Midbrain (tissue), 1 donor: ENCODE measurements at places on chromosomes 1 and 21.
A peak's percentile ranks its signal among the peaks of the same experiment; 100 is the strongest.

- no peak for DNase-seq
Measured at GRCh38 chr1:182259968-182260367, 131.6 kb downstream of the GLUL start.

GRCh38 chr1:213987422-213987926, 299 bp upstream of the PROX1 start:
- peak; percentile 60 for DNase-seq

GRCh38 chr1:51000160-51000559, 30.1 kb downstream of the CDKN2C start:
- no peak for DNase-seq

DNA sequence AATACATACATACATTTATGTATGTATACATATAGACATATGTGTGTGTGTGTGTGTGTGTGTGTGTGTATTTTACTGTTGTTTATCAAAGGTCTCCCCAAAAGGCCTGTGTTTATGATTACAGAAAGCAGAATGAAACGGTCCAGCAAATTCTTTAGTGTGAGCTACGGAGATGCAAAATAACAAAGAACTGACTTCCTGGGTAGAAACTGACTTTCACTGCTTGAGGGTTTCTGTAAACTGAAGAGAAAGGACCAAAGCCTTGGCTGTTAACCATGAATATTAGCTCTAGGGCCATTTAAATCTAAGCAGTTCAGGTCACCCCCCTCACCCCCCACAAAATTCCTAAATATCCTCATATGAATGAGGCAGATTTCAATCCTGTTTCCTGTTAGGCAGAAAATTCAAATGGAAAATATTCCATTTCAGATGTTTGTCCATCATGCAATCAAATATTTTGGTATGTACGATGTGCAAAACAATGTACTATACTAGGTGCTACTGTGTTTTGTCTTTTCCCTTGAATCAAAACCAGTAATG, 213.2 kb downstream of the TGFB2 start:
- no peak for DNase-seq

DNA sequence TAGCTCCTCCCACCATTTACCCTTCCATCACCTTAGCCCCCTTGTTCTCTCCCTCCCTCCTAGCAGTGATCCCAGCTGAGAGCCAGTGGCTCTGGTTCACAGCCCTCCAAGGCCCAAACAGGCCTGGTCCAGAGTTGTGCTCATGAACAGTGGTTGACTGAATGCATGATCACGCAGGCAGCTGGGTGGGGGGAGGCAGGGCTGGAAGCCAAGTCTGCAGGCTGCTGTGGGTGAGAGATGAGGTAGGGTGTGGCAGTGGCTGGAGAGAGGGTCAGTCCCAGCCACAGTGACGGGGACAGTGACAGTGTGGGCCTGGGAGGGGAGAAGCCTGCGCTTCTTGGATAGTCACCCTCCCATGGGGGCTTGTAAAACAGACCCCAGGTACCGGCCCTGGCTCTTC, 22.2 kb downstream of the EPHA8 start:
- no peak for DNase-seq

DNA sequence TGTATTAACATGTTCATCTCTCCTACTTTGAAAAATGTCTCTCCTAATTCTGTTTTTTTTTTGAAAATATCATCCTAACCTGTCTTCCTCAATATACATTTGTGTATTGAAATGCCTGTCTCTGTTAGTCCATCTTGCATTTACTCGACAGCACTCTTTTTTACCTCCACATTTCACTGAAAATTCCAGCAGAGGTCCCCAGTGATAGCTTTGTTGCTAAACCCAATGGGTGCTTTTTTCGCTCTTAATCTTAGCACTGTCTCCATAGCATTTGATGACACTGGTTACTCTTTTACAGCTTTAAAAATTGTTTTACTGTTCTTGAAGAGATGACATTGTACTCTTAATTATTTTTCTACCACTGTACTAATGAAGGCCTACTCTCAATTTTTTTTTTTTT, 10.8 kb downstream of the OSBPL9 start:
- peak; percentile 43 for DNase-seq

DNA sequence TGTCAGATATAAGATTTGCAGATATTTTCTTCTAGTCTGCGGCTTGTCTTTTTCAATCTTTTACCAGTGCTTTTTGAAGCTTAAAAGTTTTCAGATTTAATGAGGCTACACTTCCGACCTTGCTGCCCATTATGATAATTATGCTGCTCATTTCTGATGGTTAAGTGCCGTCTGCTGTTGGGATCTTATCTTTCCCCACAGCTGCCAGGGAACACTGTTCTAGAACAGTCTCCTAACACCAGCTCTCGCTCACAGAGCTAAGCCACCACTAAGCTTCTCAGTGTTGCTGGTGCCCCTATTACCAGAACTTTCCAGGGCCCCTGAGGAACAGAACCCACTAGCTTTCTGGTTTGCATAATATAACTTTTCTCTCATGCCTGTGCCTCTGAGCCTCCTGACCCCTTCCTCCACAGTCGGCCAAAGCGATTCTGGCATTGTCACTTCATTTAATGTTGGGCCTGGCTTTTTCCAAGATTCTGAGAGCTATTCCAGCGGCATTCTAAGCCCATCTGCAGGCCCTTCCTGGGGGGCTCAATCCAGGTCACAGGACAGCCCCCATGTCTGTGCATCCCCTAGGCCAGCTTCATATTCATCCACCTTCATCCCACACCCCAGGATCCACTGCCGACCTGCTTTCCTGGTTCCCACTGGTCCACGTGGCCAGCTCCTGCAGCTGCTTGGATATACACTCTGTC, 237.0 kb downstream of the PTPRU start:
- DNase-seq = no peak

DNA sequence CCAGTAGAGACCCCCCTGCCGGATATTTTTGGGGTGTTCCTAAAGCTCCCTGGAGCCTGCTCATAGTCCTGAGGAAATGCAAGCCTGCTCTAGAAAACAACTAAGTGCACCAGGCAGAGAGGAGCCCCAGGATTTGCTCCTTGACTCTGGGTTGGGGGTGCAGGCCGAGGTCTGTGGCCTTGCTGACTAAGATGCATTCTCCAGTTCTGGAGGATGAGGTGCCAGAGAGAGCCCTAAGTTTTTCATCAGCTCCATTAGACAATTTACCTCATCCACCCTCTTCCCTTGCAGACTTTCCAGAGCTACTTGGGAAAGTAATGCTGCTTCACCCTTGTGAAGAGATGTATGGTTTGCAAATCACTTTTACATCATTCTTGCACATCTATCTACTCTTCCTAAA, 9.1 kb downstream of the TUFT1 start:
- no peak for DNase-seq

GRCh38 chr1:59340411-59341307, 43.8 kb downstream of the FGGY start:
- DNase-seq = no peak

DNA sequence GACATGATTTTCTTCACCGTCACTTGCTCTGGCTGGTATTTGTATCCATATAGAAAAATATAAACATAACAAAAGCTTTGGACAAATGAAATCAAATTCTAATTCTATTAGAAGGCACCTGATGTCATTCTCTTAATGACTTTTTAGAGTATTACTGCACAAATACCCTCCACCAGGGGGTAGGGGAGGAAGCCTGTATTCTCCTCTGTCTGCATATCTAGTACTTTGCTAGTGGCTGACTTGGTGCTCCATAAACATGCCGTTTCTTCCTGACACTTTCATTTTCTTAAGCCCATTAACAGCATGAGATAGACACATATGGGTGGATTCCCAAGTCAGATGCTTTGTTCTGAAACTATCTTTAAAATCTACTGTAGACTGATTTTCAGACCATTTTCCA, 20.6 kb upstream of the KCNJ15 start:
- DNase-seq = no peak

GRCh38 chr1:181630838-181631237, 147.5 kb downstream of the CACNA1E start:
- DNase-seq = no peak

DNA sequence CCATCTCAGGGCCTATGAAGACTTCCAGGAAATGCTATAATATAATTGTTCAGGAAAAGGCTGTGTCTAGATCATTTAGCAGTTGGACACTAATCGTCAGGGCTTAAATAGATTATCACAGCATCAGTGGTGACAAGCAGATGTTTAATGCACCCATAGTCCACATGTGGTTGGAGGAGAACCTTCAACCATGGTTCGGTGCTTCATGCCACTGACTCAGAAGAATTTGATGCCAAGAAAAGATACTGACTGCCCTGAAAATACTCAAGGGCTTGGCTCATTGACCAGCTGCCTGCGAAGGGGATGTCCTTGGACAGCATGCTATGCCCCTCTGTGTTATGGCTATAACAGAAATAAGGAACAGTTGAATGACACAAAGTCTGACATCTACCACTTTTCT, 175.7 kb downstream of the HHIPL2 start:
- DNase-seq = no peak

DNA sequence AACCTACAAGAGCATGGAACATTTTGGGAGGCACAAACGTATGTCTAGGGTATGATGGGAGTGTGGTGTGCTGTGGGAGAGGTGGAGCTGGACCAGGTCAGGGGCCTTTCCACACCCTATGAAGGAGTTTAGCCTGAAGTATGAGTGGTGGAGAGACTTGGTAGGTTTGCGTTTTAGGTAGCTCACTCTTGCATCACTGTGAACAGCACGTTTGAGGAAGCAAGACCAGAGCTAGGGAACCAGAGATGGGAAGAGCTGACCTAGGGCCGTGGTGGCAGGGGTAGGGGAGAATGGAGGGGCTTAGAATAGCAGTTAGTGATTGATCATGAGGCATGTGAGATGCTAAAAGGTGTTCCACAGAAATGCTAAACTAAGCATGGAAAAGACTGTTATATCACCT, 25.1 kb upstream of the ZFP69B start:
- DNase-seq = no peak

GRCh38 chr21:18987520-18988026, 584.0 kb upstream of the TMPRSS15 start:
- no peak for DNase-seq

GRCh38 chr1:55070293-55071164, 31.2 kb downstream of the PCSK9 start:
- no peak for DNase-seq
